ENCODE measurements at places on chromosomes 4 and X. TPM values are rescaled to one million over a fixed set of nuclear protein-coding genes. Genes with fewer than 3 reads are reported as not detected.

The FHIP1A gene
- total RNA-seq, result 41.4 TPM

The P2RY10 gene
- 0.22 TPM for total RNA-seq

The CFAP47 gene
- 8.8 TPM for total RNA-seq

The C4orf36 gene
- total RNA-seq, result not detected

GRCh38 chrX:108366644-108367406 lies 71.4 kb downstream of the COL4A6 start:
- no peak for DNase-seq

DNA sequence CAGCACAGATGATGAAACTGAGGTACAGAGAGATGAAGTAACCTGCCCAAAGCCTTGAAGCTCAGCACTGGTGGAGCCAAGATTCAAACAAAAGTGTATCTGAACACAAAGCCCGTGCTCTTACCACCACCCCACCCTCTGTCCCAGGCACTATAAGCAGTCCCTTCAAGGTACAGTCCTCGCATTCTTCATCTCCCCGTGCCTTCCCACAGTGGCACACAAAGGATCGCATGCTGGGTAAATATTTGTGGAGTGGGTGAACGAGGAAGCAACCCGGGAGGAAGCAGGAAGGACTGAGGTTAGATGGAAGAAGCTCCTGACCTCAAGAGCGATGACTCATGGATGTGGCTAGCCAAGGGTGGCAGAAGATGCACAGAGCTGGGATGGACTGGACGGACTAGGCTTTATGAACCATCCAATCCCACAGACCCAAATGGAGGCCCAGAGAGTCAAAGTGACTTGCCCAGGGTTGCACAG lies 18.4 kb downstream of the IQSEC2 start:
- no peak for DNase-seq

DNA sequence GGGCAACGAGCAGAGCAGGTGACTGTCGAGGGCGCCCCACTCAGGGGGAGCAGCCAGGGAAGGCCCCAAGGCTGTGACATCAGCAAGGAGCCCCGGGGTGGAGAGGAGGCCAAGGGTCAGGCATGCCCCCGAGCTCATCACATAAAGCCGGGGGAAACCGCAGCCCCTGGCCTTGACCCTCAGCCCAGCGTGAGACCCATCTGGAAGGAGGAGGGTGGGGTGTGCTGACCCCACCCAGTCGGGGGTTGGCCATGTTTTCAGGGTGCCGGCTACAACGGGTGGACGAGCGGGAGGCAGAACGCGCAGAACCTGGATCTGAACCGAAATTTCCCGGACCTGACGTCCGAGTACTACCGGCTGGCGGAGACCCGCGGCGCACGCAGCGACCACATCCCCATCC lies 13.9 kb downstream of the CPZ start:
- DNase-seq, result no peak

Data from thyroid gland (tissue), 4 donors.